ENCODE measurements at places on chromosomes 3 and 15.

GRCh38 chr3:100030346-100030745 lies 84.0 kb downstream of the FILIP1L start:
- DNase-seq = peak; percentile 52

GRCh38 chr3:88189361-88189810 lies 39.6 kb downstream of the C3orf38 start:
- no peak for DNase-seq

DNA sequence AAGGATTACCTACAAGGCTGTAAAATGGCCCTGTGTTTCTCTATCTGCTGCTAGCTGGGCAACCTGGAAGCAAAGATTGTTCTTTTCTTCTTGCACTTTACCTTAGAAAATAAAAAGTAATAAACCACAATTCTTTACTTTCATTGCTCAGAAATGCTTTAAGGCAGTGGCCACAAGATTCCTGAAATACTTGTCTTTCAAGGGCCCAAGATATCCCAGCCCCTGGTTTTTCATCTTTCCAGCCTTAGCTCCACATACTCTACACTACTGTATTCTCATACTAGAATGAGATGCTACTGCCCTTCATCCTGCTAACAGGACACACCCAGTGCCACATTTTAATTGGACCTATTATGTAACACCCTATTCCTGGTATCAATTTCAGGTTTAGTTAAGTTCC lies 78.9 kb downstream of the GTF2E1 start:
- no peak for DNase-seq

DNA sequence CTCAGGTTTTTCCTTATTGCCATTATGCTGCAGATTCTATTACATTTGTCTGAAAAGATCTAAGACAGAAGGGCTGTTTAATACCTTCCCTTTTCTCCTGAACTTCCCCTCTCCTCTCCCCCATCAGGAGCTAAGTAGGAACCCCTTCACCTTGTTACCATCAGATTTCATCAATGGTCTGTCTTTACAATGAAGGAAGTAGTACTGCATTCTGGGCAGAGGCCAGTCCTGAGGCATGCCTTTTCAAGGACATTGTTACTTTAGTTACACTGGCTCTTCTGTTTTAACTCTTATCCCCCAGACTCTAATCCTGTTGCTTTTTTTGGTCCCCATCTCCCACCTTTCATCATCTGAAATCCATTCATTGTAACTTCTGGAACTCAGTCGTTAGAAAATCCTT lies 8.1 kb downstream of the CTNNB1 start:
- DNase-seq = no peak

GRCh38 chr15:77714555-77714954 lies 81.8 kb upstream of the LINGO1 start:
- no peak for DNase-seq

DNA sequence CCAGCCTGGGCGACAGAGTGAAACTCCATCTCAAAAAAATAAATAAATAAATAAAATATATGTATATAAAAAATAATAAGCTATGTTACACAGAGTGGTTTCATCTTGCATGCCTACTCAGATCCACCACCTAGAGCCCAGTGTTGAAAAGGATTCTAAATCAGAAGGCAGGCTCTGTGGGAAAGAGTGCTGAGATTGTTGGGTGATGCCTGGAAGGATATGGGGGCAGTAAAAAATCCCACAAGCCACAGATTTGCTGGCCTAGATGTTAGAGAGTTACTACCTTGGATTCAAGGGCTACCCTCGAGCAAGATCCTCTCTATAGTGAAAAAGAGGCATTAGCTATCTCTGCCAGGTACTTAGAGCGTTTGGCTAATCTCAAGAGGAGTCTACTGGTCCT lies 144.3 kb downstream of the STAC start:
- DNase-seq = no peak

Data from DMS79 (cell line).